ENCODE measurements at places on chromosomes 6 and 20.

DNA sequence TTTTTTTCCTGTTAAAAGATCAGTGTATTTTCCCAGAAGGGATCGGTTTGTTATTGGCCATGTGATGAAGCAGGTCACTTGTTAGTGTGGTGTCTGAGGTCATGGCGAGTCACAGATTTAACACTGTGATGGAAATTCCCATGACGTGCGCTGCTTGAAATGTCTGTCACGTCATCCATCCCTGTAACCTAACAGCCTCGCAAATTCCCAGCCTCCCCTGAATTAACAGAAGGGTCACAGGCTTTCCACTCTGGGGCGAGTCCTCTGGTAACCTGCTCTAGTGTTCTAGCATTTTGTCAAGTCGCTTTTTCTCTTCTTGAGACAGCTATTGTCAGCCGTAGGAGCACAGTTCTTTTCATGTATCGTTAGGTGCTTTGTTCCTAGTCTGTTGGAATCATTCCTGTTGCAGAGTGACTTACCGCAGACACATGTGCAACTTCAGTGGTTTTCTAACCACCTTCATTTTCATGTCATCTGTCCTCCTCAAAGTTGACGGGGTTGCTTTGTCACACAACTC lies 137.2 kb downstream of the MAP3K4 start:
- peak; percentile 7 for DNase-seq

DNA sequence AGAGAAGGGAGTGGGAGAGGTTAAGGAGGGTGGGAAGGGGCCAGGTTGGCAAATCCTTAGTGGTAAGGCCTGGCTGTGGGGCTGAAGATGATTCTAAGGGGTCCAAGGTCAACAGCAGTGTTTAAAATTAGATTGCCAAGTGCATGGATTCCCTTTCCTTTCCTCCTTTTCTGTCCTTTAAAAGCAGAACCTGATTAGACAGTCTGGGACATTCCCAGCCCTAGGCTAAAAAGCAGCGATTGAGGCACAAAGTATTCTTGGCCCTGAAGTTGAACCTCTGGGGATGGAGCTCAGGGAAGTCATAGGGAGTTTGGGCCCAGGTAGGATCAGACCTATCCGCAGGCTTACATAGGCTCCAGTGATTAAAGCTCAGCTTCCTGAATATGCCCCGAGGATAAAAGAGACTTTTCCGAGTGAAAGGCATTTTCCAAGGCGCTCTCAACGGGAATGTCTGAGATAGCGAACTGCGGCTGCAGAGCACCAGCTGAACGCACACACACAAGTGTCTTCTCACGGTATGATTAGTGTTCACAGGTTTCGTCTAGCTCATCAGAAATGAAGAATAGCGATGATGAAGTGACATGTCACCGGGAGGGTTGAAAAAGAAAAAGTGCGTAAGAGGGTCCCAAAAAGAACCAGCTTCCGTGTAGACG lies 787 bp upstream of the CARMIL1 start:
- DNase-seq = no peak

- DNase-seq = peak; percentile 49
Measured at GRCh38 chr6:143060354-143060805, 309 bp upstream of the AIG1 start.

GRCh38 chr6:114833211-114833610 lies 490.4 kb upstream of the HS3ST5 start:
- no peak for DNase-seq

DNA sequence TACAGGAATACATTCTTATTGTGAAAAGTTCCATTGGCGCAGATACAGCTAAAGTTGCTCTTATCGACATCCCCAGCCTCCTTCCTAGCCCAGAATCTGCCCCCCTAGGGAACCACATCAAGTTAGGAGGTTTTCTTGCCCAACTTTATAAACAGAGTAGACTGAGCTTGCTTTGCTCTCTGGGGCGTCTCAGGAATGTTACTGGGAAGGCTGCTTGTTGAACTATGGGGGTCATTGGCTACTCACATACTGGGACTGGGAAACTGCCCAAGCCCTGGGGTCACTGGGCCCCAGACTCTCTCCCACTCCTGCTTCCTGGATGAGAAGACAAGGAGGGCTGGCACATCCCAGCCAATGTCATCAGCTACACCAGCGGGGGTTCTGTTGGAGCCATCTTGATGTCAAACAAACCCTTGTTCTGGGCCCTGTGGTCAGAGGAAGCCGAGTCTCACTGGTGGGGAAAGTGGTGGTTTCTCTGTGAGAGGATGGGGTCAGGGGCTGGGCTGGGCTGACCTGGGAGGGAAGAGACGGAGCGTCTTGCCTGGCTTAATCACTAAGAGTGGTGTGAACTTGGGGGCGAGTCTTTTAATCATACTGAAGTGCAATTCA lies 26.0 kb downstream of the BPIFB4 start:
- DNase-seq = no peak

DNA sequence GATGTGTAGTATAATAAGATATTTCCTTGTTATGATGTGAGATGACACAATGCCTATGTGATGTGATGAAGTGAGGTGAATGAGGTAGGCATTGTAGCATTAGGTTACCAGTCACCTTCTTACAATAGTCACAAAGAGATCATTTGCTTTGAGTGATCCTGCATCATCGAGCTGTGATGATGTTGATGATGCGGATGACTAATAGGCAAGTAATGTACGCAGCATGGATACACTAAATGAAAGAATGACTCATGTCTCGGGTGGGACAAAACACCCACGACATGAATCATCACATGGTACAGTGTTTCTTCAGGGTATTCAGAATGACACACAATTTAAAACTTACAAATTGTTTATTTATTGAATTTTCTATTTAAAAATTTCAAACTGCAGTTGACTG lies 806.3 kb upstream of the GJE1 start:
- DNase-seq = no peak

DNA sequence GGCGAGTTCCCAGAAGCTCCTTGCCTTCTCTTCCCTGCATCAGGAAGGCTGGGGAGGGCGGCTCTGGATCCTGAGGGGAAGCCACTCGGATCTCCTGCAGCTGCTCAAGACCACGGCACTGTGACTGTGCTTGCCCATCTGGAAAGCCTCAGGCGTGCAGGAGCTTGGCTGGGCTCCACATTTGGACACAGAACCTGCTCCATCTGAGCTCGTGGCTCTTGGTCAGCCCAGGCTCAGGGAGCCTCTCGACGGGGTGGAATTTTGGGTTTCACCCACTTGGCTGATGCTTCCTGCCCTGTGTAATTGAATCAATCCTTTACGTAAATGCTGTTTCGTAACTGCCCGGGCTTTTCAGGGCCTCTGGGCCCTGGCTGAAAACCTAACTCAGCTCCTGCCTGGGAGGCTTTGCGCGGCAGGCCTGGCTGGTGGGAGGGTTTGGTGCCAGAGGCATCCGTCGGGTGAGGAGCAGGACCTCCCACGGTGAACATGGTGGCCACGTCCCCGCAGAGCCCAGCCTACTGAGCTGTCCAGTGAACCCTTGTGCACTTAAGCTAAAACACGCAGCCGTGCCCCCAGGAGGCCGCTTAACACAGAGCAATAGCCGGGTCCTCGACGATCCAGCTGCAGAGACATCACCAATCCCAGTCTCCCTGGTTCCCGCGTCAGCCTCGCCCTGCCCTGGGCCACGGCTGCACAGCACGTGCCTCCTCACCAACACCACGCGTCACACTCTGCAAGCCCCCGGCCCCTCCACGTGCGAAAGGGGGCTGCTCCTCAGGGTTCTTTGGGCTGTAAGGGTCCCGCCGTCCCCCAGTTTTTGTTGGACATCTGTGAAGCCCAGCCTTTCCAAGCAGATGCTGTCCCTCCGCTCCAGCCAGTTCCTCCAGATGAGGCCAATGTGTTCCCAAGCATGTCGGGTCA lies 241.0 kb downstream of the DLL1 start:
- DNase-seq = no peak

DNA sequence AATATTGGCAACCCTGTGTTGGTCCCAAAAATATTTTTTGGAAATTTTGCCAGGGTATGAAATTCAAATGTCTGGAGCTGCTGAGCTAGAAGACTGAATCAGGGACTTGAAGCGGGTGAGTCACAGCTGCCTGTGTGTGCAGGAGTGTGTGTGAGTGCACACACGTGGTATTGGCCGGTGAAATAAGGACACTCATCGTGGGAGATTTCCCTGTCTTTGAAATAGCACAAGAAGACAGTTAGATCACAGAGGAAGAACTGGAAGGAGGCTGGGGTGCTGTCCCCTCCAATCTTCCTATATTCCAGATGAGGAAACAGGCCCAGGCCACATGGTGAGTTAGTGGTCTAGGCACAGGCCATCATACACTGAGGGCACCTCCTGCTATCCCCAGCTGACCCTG lies 123.8 kb upstream of the MLN start:
- no peak for DNase-seq

DNA sequence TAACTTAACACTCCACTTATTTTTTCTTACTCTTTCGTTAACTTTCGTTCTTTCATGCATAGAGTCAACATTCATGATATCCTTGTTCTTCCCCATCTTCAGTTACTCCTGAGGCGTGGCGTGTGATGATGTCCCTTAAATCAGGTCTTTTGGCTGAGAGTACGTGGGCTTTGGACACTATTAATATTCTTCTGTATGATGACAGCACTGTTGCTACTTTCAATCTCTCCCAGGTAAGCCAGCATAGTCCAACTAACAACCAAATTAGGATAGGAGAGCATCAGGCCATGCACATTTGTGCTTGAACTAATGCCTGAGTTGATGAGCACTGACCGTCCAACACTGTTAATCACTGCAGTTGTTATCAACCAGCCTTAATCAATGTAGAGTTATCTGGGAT lies 119.6 kb downstream of the TMEM242 start:
- no peak for DNase-seq

GRCh38 chr6:23483896-23484295 lies 642.1 kb upstream of the NRSN1 start:
- DNase-seq = no peak

DNA sequence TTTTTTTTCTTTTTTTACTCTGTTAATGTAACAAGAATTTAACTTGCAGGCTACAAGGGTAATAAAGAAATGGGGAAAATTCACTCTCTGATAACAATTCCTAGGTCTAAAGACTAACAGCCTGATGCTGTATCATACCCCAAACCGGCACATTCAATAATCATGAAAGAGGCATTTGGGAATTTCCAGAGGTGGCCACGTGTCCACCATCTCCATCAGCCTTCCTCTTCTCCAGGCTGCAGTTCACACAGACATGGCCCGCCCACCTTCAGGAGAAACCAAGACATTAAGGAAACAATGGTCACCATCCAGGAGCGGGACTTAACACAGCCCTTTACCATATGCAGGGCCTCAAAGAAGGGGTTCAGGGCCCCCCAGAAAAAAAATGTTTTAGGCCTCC lies 44.8 kb downstream of the PDE10A start:
- no peak for DNase-seq

GRCh38 chr6:127458222-127458621 lies 967 bp downstream of the KIAA0408 start:
- no peak for DNase-seq

GRCh38 chr6:52132292-52132691 lies 44.9 kb upstream of the PKHD1 start:
- DNase-seq = no peak

GRCh38 chr6:151390851-151391470 lies 398 bp downstream of the ZBTB2 start:
- peak; percentile 54 for DNase-seq

- peak; percentile 62 for DNase-seq
Measured at GRCh38 chr20:58481481-58482021, 33.6 kb downstream of the APCDD1L start.

- DNase-seq = no peak
Measured at GRCh38 chr6:96721227-96721626, 116.0 kb downstream of the GPR63 start.

GRCh38 chr6:146312608-146313007 lies 231.0 kb upstream of the RAB32 start:
- DNase-seq = no peak

GRCh38 chr6:30570740-30571074 lies 535 bp upstream of the ABCF1 start:
- no peak for DNase-seq

Data from activated CD8-positive, alpha-beta memory T cell treated with anti-CD3 and anti-CD28 coated beads for 48 hours (primary cell).